ENCODE measurements at places on chromosomes 5 and 9.

DNA sequence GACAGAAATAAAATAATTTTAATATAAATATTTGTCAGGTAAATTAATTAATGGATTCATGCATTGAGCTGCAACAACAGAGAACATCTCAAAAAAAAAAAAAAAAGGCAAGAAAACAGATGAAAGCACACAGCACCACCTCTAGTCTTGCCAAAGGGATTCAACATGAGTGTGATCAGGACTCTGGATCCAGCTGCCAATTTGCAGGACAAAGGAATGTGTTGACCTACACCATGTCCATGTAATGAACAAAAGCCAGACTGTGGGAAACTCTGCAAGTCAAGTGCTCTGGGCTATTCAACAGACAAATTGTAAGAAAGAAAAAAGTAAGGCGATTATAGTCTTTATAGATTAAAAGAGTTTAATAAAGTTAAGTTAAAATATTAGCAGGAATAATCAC lies 769.3 kb downstream of the TLR4 start:
- DNase-seq = no peak

DNA sequence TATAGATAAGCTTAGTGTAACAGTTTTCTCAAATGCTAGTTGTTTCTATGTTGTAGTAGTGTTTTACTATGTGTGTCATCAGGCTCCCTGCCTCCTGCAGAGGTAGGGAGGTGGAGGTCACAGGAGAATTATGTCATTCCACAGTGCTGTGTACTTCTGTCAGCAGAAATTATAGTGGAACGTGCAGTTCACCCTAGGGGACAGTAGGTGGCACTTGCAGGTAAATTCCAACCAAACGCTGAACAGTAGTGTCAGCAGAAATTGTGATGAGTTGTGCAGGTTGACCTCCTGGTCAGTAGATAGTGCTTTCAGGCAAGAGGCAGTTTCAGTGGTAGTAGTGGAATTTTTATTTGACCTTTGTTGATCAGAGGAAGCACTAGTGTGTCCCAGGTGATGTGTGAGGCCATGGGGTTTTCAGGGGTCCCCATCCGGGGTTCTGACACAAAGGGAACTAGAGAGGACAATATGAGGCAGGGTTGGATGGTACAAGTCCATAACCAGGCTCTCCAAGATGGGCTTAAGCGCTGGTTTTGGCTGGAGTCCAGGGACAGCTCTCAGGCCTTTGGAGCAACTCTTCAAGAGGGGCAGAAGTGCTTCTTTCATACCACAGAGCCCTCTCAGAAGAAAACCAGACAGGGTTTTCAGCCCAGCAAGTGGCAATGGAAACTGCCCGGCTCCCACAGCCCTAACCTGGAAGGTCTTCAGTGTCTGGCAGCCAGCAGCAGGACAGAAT lies 402.9 kb downstream of the CYLC2 start:
- DNase-seq = peak; percentile 54

DNA sequence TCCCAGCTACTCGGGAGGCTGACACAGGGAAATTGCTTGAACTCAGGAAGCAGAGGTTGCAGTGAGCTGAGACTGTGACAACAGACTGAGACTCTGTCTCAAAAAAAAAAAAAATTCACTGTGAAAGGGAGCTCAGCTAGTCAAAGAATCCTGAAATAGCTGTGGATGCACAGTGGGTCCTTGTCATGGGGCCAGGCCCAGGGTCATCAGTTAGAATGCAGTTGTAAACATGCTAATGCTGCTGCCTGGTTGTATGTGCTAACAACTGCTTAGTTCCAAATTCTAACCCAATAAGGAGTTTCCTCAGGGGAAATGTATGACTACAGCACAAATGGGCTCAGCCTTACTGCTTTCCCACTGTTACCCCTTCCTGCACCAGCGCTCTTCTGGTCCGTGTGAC lies 84.0 kb downstream of the PALM2AKAP2 start:
- no peak for DNase-seq

DNA sequence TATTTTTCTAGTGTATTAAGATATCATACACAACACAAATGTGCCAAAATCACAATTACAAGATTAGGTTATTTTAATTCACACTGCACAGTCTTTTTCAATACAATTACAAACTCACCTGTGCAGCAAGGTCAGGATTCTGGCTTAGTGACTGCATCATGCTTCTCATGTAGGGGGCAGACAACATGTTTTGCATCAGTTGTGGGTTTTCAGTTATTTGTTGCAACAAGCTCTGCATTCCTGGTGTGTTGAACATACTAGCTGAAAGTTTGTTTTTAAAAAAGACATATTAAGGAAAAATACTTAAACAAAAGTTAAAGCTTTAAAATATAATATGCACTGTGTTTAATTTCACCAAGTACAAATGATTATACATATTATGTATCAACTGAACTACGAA lies 38.7 kb downstream of the UBQLN1 start:
- DNase-seq = no peak

DNA sequence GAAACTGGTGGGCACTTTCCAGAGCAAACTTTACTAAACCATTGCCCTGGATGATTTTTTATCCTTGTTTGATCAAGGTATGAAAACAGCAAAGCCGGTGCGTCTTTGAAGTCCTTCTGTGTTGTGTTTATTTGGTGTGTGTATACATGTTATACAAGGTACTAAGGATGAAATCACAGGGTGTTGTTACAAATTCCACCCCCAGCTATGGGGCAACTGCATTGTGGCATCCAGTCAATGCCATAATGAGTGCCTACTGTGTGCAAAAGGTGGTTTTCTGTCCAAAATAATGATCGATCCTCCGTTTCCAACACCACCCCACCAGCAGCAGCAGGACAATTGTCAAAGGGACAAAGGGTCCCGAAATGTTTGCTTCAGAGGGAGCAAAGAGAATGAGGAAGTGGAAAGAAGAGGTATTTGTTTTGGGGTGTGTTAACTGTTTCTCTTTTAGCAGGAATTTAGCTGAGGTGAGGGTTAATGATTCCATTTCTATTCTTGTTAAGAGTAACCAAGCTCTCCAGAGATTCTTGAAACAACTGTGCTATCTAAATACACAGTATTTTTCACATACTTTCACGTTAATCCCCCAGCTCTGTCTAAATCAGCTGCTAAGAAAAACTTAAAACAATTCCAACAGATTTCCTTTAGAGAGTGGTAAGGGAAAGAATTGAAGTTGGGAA lies 568.7 kb upstream of the KLF4 start:
- DNase-seq = no peak

GRCh38 chr5:6488021-6488420 lies 39.4 kb downstream of the UBE2QL1 start:
- peak; percentile 67 for DNase-seq

DNA sequence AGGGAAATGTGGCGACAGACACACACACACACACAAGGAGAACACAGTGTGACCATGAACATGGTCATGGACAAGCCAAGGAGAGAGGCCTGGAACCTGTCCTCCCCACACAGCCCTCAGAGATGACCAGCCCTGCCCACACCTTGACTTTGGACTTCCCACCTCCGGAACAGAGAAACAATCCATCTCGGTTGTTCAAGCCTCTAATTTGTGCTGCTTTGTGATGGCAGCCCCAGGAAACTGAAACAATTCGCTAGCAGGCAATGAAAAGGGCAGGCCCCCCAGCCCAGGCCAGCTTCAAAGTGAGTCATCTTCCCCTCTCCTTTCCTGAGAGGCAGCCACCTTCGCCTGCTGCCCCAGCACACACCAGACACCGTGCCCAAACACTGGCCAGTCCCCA lies 47.7 kb downstream of the NSUN2 start:
- DNase-seq = no peak
